Kidney epithelial cell (primary cell): ENCODE measurements at places on chromosomes 1 and 21. TPM values are rescaled to one million over a fixed set of nuclear protein-coding genes. Genes with fewer than 3 reads are reported as not detected.
A peak's percentile ranks its signal among the peaks of the same experiment; 100 is the strongest.

- DNase-seq: no peak
Observed at GRCh38 chr1:73980324-73981040, 217.5 kb downstream of the LRRIQ3 start.

- no peak for DNase-seq
Observed at GRCh38 chr1:86965012-86965826, 50.8 kb downstream of the HS2ST1 start.

DNA sequence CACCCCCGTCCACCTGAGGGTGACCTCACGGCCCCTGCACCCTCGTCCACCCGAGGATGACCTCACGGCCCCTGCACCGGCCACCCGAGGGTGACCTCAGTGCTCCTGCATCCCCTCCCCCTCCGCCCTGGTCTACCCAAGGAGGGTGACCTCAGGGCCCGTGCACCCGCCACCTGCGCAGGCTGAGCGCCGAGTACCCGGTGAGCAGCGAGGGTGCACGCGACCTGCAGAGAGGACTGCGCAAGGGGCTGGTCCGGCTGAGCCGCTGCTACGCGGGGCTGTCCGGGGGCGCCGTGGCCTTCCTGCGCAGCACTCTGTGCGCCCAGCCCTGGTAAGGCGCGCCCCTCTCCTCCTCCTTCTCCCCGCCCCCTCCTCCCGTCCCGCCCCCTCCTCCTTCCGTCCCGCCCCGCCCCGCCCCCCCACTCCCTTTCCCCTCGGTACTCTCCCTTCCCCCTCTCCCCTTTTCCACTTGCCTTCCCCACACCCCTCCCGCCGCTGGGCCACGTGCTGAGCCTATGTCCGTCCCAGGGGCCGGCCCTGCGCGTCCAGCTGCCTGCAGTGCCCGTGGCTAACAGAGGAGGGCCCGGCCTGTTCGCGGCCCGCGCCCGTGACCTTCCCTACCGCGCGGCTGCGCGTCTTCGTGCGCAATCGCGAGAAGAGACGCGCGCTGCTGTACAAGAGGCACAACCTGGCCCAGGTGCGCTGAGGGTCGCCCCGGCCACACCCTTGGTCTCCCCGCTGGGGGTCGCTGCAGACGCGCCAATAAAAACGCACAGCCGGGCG is 28.4 kb downstream of the TRIM11 start:
- no peak for DNase-seq

DNA sequence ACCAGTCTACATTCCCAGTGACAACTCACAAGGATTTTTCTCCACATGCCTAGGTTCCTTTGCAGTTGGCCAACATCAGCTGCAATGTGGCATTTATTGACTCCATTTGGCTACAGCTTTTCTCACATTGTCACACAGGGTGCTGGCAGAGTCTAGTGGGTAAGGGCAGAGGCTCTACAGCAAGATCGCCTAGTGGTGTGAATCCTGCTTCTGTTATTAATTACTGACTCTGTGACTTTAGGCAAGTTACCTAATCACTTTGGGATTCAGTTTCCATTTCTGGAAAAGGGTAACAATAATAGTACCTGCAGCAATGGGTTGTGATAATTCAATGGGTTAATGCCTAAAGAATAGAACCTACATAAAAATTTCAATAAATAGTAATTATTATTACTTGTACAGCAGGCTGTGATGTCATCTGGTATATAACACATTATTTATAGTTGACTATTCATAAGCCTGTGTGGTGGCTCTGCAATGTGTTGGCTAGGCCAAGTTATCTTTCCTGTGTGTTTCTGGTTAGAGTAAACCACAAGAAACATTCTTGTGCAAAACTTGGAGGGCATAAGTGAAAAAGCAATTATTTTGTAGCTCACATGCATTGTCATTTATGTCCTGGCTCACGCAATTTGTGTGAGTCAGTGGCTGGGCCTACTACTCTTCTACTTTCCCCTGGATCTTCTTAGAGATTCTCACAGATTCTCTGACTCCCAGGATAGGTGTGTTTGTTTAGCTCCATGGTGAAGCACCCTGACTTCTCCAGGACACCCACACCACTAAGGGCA is 59.5 kb downstream of the PTGS2 start:
- peak; percentile 26 for DNase-seq

DNA sequence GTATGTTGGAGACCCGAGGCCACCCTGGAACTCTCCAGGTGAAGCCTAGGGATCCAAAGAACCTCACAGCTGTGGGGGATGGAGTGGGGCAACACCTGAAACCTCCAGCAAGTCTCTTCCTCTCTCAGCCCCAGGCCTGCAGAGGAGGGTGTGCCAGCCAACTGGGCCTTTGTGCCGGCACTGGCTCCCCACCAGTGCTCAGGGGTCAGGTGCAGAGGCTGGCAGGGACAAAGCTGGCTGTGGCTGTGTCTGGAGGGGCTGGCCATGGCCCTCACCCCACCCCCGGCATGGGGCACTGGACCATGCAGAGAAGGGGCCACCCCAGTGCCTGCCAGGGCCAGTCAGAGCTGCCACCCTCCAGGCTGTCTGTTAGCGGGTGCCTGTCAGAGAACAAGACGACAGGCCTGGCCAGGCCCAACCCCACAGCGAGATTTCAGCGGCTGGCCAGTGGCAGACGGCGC is 3.9 kb downstream of the COL18A1 start:
- no peak for DNase-seq

CFHR3 gene
- total RNA-seq: not detected in 2 replicates

KRTAP7-1 gene
- not detected in 2 replicates for total RNA-seq
